ENCODE measurements at places on chromosomes 4 and X.

GRCh38 chrX:152822383-152823086 is 8.0 kb downstream of the CETN2 start:
- H3K27ac ChIP-seq, result no peak overlapping the region
- no peak for DNase-seq
- no peaks in the 10 kb centered on the region for H3K4me1 ChIP-seq
- H3K36me3 ChIP-seq, result no peaks in the 10 kb centered on the region
- H3K4me3 ChIP-seq, result no peak overlapping the region

DNA sequence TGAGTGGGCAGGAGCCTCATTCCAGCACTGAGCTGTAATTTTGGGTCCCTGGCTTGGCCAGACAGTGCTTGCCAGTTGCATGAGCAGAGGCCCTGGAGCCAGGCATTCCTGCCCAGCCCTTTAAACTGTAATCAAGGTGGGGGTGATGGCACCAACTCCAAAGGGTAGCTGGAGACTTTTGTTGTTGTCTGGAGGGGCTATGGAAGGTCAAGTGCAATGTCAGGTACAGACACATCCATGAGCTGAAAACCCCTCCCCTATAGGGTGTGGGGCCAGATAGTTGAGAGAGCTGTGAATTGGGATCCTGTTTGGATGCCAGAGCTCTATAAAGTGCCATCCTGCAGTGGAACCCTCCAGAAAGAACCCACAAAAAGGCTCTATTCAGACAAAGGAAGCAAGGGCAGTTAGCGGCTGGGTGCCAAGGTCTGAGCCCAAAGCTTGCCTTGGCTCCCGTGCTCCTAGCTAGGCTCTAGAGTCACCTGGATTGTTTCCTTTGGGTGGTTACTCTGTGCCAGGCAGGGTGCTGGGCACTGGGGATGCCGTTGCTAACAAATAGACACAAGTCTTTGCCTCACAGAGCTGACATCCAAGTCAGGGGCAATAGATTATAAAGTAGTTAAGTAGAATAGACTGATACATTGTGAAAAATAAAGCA is 163.0 kb downstream of the EFNB1 start:
- no peaks in the 10 kb centered on the region for H3K27me3 ChIP-seq
- peaks cover 3% of the 10 kb centered on the region for H3K4me1 ChIP-seq
- DNase-seq, result no peak
- H3K27ac ChIP-seq, result no peak overlapping the region
- no peak overlapping the region for H3K4me3 ChIP-seq

GRCh38 chrX:49896951-49897350 is 17.7 kb downstream of the USP27X start:
- no peak overlapping the region for H3K4me3 ChIP-seq
- DNase-seq, result no peak
- H3K36me3 ChIP-seq, result no peaks in the 10 kb centered on the region
- H3K27ac ChIP-seq, result no peak overlapping the region
- H3K27me3 ChIP-seq, result no peaks in the 10 kb centered on the region

DNA sequence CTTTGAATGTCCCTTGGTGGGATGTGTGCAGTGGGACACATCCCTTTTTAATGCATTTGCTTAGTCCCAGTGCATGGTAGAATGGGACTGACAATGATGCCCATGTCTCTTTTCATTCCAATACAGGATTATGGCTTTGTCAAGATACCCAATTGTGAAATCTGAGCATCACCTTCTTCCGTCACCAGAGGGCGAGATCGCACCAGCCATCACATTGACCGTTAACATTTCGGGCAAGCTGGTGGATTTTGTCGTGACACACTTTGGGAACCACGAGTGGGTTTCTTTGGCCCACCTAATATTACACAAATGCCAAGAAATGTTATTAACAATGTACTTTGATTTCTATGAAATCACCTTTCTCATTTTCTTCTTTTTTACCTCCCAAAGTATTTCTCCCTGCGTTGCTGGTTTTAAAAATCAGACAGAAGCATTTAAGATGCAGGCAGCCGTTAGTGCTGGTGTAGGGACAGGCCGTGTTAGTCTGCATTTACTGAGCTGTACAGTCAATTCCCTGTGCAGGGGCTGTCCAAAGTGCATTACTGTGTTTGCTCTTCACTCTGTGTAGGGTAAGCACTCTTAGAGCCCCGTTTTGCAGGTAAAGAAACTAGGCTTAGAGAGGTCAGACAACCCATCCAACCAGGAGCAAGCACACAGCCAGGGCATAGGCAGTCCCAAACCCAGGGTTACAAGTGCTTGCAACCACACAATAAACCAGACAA is 46.5 kb downstream of the CWH43 start:
- no peak overlapping the region for H3K27ac ChIP-seq
- H3K4me3 ChIP-seq, result no peak overlapping the region
- H3K4me1 ChIP-seq, result no peaks in the 10 kb centered on the region
- H3K36me3 ChIP-seq, result no peaks in the 10 kb centered on the region
- peak; percentile 55 for DNase-seq
- no peaks in the 10 kb centered on the region for H3K27me3 ChIP-seq

DNA sequence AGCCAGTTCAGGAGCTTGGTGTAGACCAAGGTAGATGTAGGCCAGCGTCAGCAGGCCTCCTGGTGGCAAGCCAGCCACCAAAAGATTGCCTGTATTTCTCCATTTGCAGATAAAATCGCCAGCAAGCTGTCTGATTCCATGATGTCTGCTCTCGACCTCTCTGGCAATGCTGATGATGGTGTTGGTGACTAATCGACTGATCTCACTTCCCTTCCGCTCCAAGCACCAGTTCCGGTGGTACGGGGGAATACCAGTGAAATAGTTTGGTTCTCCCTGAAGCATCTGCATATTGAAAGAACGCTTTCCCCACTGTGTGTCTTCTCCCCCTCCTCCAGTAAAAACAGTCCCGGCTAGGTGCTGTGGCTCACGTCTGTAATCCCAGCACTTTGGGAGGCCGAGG is 30.4 kb downstream of the GNL3L start:
- H3K27ac ChIP-seq, result no peak overlapping the region
- no peaks in the 10 kb centered on the region for H3K4me1 ChIP-seq
- H3K27me3 ChIP-seq, result no peaks in the 10 kb centered on the region
- no peak for DNase-seq

DNA sequence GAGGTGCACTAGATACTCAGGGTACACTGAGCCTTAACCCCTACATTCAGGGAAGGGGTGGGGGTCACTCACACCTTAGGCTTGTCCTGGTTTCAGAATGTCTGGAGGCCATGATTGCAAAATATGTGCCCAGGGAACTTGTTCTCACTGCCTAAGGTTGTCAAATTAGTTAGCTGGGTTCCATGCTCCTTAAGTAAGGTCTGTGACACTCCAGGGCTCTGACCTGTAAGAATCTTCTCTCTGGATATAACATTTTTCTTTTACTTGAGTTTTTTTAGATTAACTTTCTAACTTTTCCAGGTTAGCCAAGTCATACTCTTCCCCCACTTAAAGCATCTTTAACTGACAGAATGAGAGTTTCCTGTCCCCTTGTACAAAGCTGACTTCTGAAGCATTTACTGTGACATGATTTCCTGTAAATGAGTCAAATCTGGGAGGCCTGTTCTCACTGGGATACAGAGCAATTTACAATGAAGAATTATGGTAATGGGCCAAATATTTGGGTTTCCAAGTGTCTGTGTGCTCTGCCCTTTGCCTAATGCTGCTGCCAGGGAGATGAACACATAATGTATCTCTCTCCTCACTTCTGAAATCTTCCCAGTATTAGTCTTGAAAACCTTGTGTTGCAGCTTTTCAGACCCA is 101.7 kb downstream of the GATB start:
- no peaks in the 10 kb centered on the region for H3K4me1 ChIP-seq
- H3K27me3 ChIP-seq, result no peaks in the 10 kb centered on the region
- H3K27ac ChIP-seq, result no peak overlapping the region
- H3K36me3 ChIP-seq, result peaks cover 38% of the 10 kb centered on the region
- H3K4me3 ChIP-seq, result no peak overlapping the region

GRCh38 chrX:80578517-80579105 is 158.4 kb downstream of the TENT5D start:
- no peaks in the 10 kb centered on the region for H3K4me1 ChIP-seq
- no peak overlapping the region for H3K4me3 ChIP-seq
- H3K27me3 ChIP-seq, result no peaks in the 10 kb centered on the region

DNA sequence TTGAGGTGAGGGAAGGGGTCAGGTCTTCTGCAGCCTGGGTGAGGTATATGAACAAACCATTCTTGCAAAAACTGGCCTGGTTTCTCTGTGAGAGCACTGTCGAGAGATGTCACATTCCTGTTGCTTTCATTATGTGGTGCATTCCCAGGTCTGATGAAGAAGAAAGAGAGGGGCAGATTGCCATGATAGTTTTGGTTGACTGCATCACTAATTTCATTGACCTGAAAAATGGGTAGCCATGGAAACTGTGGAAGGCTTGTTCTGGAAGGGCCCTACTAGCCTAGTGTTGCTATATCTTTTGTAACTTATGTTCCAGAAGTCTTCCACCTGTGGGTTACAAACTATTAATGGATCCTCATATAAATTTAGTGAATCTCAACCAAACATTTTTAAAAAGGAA is 32.9 kb upstream of the CYBB start:
- H3K27ac ChIP-seq, result no peak overlapping the region
- no peaks in the 10 kb centered on the region for H3K27me3 ChIP-seq
- DNase-seq, result no peak
- H3K36me3 ChIP-seq, result no peaks in the 10 kb centered on the region
- no peaks in the 10 kb centered on the region for H3K4me1 ChIP-seq
- no peak overlapping the region for H3K4me3 ChIP-seq

- no peaks in the 10 kb centered on the region for H3K27me3 ChIP-seq
- H3K4me1 ChIP-seq, result peaks cover 47% of the 10 kb centered on the region
- H3K27ac ChIP-seq, result no peak overlapping the region
- H3K4me3 ChIP-seq, result no peak overlapping the region
- no peaks in the 10 kb centered on the region for H3K36me3 ChIP-seq
- no peak for DNase-seq
Measured at GRCh38 chr4:3834186-3834662, 68.0 kb downstream of the ADRA2C start.

DNA sequence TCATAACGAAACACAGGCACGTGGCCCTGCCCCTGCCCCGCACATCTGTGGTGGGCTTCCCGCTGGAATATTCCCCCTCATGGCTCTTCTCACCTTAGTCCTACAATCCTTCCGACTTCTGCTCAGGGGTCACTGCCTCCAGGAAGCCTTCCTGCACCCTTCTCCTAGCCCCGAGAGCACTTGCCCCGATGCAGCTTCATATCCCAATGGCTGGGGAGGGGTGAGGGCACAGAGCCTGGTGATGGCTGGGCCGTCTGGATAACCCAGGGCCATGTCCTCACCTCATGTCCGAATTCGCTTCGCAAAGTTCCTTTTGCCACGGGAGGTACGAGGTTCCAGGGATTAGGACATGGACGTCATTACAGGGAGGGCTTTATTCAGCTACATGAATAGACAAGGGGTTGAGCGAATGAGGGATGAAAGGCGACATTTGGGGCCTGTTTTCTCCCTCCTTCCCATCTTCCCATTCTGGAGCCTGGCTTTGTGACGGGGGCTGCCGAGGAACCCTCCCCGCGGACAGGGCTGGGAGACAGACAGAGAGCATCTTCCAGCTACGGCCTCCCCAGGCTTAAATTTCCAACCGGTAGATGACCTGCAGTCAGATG is 35.5 kb upstream of the HMX1 start:
- H3K27me3 ChIP-seq, result no peaks in the 10 kb centered on the region
- peak; percentile 40 for DNase-seq
- H3K27ac ChIP-seq, result no peak overlapping the region
- no peak overlapping the region for H3K4me3 ChIP-seq
- no peaks in the 10 kb centered on the region for H3K4me1 ChIP-seq

- H3K27me3 ChIP-seq, result no peaks in the 10 kb centered on the region
- no peaks in the 10 kb centered on the region for H3K36me3 ChIP-seq
- no peaks in the 10 kb centered on the region for H3K4me1 ChIP-seq
- H3K27ac ChIP-seq, result no peak overlapping the region
- H3K4me3 ChIP-seq, result no peak overlapping the region
Measured at GRCh38 chr4:9994246-9994847, 26.9 kb downstream of the SLC2A9 start.

DNA sequence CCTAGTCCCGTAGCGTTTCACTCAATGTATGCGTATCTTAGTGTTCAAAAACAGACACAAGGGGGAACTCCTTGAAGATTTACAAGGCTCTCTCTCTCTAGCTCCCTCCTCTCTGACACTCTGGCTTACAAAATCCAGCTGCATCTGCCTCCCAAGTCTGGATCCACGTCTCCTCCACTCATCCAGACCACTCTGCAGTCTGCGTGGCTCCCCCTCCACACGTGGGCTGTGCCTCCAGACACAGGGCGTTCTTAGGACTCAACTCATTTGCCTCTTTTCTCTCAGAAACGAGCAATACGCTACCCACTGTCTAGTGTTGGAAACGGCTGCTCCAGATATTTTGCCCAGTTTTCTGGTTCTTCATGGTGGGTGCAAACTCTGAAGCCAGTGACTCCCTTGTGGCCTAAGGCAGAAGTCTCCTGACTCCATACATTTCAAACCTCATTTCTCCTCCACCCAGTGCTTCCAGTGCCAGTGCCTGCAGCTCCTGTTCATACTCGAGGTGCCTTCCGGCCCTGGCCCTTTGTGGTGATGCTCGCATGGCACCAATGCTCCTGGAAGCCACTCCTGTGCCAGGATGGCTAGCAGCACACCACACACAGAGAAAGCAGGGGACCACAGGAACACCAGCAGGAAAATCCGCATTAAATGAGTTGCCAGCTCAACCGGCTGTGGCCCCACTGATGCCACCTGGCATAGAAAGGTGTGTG is 24.1 kb downstream of the NAT8L start:
- no peaks in the 10 kb centered on the region for H3K4me1 ChIP-seq
- no peak overlapping the region for H3K4me3 ChIP-seq
- H3K36me3 ChIP-seq, result no peaks in the 10 kb centered on the region
- no peak overlapping the region for H3K27ac ChIP-seq
- H3K27me3 ChIP-seq, result 0 out of 2 replicates have a peak, but pooled peaks cover 2% of the 10 kb centered on the region

GRCh38 chr4:128663325-128663724 is 146.2 kb upstream of the JADE1 start:
- H3K27ac ChIP-seq, result no peak overlapping the region
- no peak overlapping the region for H3K4me3 ChIP-seq
- no peaks in the 10 kb centered on the region for H3K27me3 ChIP-seq
- no peaks in the 10 kb centered on the region for H3K36me3 ChIP-seq
- H3K4me1 ChIP-seq, result no peaks in the 10 kb centered on the region
- DNase-seq, result no peak

GRCh38 chr4:123106747-123107146 is 184.3 kb upstream of the NUDT6 start:
- no peak for DNase-seq
- H3K4me1 ChIP-seq, result peaks cover 2% of the 10 kb centered on the region
- no peak overlapping the region for H3K27ac ChIP-seq
- no peaks in the 10 kb centered on the region for H3K36me3 ChIP-seq
- H3K27me3 ChIP-seq, result no peaks in the 10 kb centered on the region

DNA sequence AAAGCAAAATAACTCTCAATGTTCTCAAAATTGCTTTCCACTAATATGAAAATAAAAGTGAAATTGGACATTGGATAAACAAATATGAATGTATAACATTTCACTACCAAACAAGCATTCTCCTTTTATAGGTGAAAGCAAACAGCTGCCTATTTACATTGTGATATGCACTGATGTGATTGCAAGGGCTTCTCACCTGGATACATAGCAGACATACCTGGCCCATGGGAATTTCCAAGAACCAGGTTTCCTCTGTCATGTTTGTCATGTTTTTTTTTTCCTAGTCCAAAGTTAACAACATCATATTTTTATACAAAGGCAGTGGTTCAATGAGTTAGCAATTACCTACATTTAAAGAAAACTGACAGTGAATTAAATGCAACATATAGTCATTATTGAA is 228.5 kb downstream of the ANKRD50 start:
- peaks cover 2% of the 10 kb centered on the region for H3K4me1 ChIP-seq
- H3K27me3 ChIP-seq, result no peaks in the 10 kb centered on the region
- no peak overlapping the region for H3K27ac ChIP-seq
- no peak for DNase-seq

Measured in H1 (cell line).